ENCODE measurements at places on chromosomes 12 and 14. TPM values are rescaled to one million over a fixed set of nuclear protein-coding genes. Genes with fewer than 3 reads are reported as not detected.
A peak's percentile ranks its signal among the peaks of the same experiment; 100 is the strongest.

DNA sequence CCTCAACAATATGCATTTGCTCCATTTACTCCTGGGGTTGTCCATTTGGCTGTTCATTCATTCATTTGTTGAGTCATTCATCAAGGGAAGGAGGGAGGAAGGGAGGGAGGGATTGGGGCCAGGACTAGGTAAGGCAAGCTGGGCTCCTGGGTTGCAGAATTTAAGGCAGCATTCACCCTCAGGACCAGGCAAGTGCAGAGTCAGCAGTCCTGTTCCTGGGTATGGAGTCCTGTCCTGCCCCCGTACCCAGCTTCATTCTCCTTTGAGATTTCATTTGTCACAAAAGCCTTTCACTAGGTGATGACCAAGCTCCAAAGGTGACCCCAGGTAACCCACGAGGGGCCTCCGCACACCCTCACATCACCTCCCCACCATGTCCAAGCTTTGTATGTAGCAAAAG lies 178.1 kb downstream of the CHST11 start:
- no peak overlapping the region for H3K27ac ChIP-seq
- no peaks in the 10 kb centered on the region for H3K36me3 ChIP-seq
- DNase-seq: no peak
- H3K4me3 ChIP-seq: no peak overlapping the region
- no peaks in the 10 kb centered on the region for H3K27me3 ChIP-seq

The TEP1 gene
- total RNA-seq: 8.7 TPM

DNA sequence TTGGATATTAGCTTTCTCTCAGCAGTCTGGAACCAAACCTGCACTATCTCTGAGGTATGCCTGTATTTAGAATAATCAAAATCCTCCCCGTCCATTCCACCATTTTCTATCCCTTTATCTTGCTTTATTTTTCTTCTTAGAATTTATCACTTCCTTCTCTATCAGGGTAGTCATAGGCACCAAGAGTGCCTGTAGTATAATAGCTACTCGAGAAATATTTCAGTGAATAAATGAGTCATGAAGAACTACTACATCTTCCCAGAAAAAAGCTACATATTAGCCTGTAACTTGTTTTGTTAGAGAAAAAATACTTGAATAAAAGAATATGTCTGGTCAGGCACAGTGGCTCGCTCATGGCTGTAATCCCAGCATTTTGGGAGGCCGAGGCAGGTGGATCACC lies 4.3 kb downstream of the SLC2A14 start:
- no peaks in the 10 kb centered on the region for H3K27me3 ChIP-seq
- no peak for DNase-seq
- no peaks in the 10 kb centered on the region for H3K36me3 ChIP-seq
- no peak overlapping the region for H3K4me3 ChIP-seq

The FBXW8 gene
- total RNA-seq: 6.4 TPM

- H3K4me3 ChIP-seq: peak within 1 kb of the TSS; percentile 86
- H3K27me3 ChIP-seq: no peaks in the 10 kb centered on the region
- peak; percentile 52 for DNase-seq
- H3K4me1 ChIP-seq: peaks cover 10% of the 10 kb centered on the region
- peaks cover under 1% of the 10 kb centered on the region for H3K36me3 ChIP-seq
Observed at GRCh38 chr12:48925304-48926011, at the start of gene FKBP11. TSS of gene FKBP11 (minus strand) at chr12:48925492. CDS start at chr12:48925428, 64 bp downstream.

GRCh38 chr12:94174576-94174975 lies 26.2 kb downstream of the PLXNC1 start:
- H3K4me3 ChIP-seq: no peak overlapping the region
- H3K4me1 ChIP-seq: peaks cover 7% of the 10 kb centered on the region
- H3K36me3 ChIP-seq: no peaks in the 10 kb centered on the region

DNA sequence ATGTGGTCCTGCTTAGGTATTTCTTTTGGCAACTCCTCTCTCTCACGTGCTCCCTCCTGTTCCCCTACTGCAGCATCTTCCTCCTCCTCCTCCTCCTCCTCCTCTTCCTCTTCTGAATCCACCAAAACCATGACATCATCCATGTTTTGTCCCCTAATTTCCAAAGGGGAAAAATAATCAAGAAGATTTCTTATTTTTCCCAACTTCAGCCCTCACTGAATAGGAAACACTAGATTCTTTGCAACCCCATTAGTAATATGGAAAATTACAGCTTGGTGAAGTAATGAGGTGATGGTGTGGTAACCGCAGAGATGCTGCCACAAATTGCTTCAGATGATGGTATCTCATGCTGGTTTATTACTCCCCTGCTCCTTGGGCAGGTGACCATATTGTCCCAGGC lies 7.5 kb upstream of the WSB2 start:
- H3K36me3 ChIP-seq: peaks cover 2% of the 10 kb centered on the region
- H3K27ac ChIP-seq: no peak overlapping the region
- H3K4me1 ChIP-seq: peaks cover 5% of the 10 kb centered on the region
- H3K4me3 ChIP-seq: no peak overlapping the region
- H3K27me3 ChIP-seq: no peaks in the 10 kb centered on the region
- DNase-seq: no peak

The KRT6B gene
- total RNA-seq: 0.23 TPM

GRCh38 chr12:88367231-88367630 lies 213.0 kb downstream of the KITLG start:
- DNase-seq: no peak
- H3K27me3 ChIP-seq: no peaks in the 10 kb centered on the region
- no peaks in the 10 kb centered on the region for H3K36me3 ChIP-seq

GRCh38 chr12:47361389-47362021 lies 281.7 kb upstream of the AMIGO2 start:
- no peak overlapping the region for H3K4me3 ChIP-seq
- H3K4me1 ChIP-seq: no peaks in the 10 kb centered on the region
- H3K36me3 ChIP-seq: no peaks in the 10 kb centered on the region
- no peaks in the 10 kb centered on the region for H3K27me3 ChIP-seq
- DNase-seq: no peak

DNA sequence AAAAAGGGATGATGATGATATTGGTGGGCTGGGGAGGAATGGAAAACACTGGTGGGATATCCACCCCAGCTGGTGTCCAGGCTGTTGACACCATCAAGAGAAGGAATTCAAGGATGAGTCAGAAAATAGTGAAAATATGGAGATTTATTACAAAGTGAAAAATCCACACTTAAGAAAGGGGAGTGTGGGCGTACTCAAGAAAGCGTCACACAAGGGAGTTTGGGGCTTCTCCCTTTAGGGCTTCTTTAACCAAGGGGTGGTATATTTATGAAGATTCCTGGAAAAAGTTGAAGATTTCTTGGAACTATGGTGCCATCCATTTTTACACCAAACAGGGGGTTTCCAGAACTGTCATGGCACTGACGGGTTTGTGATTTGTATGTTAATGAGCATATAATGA lies 63.1 kb upstream of the ARID2 start:
- no peak for DNase-seq
- no peaks in the 10 kb centered on the region for H3K27me3 ChIP-seq
- H3K36me3 ChIP-seq: no peaks in the 10 kb centered on the region
- H3K4me3 ChIP-seq: no peak overlapping the region

DNA sequence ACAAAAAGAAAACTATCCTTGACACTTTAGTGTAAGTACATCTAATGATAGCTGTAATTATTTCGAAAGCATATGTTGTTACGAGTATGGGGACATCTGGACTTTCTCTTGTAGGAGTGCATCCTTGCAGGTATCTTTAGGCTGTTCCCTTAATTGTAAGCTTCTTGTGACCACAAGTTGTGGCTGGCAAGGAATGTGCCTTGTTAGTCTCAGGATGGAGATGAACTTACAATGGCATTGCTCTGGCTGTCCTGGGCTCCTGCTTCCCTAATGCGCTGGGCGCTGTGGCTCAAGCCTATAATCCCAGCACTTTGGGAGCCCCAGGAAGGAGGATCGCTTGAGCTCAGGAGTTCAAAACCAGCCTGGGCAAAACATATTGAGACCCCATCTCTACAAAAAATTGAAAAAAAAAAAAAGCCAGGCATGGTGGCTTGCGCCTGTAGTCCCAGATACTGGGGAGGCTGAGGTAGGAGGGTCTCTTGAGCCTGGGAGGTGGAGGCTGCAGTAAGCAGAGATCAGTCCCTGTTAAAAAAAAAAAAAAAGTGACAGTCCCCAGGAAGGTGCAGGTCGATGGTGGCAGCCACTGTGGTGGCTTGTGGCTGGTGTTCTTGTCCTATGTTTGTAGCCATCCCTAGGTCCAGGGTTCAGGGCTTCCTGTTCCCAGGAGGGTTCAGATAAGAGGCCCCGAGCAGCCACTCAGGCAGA lies 23.7 kb upstream of the PPP1R13B start:
- DNase-seq: no peak
- H3K4me3 ChIP-seq: no peak overlapping the region
- peak overlapping the region; percentile 71 for H3K27ac ChIP-seq
- H3K27me3 ChIP-seq: no peaks in the 10 kb centered on the region
- H3K4me1 ChIP-seq: peaks cover 7% of the 10 kb centered on the region

DNA sequence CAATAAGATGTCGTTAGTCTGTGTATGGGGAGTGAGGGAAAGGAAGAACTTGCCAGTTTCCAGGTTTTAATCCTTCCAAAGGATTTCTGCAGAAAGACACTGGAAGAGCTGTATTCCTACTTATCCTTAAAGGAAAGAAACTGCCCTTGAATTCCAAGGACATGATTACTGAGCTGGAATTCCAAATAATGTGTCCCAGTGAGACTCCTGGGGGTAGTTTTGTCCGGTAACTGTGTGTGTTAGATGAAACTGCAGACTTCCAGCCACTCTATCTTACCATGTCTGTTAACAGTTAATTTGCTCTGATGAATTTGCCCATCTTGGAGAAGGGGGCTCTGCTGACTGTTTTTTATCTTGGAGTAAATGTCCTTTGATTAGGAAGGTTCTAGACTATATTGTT lies 33.0 kb downstream of the CKB start:
- H3K27me3 ChIP-seq: no peaks in the 10 kb centered on the region
- peaks cover 19% of the 10 kb centered on the region for H3K36me3 ChIP-seq
- H3K27ac ChIP-seq: no peak overlapping the region

GRCh38 chr12:129911428-129912049 lies 7.7 kb upstream of the TMEM132D start:
- H3K27ac ChIP-seq: no peak overlapping the region
- no peaks in the 10 kb centered on the region for H3K4me1 ChIP-seq
- DNase-seq: peak; percentile 48

GRCh38 chr14:103065861-103066260 lies 8.5 kb upstream of the CDC42BPB start:
- no peaks in the 10 kb centered on the region for H3K4me1 ChIP-seq
- H3K27ac ChIP-seq: no peak overlapping the region
- H3K36me3 ChIP-seq: no peaks in the 10 kb centered on the region
- no peaks in the 10 kb centered on the region for H3K27me3 ChIP-seq
- H3K4me3 ChIP-seq: no peak overlapping the region

DNA sequence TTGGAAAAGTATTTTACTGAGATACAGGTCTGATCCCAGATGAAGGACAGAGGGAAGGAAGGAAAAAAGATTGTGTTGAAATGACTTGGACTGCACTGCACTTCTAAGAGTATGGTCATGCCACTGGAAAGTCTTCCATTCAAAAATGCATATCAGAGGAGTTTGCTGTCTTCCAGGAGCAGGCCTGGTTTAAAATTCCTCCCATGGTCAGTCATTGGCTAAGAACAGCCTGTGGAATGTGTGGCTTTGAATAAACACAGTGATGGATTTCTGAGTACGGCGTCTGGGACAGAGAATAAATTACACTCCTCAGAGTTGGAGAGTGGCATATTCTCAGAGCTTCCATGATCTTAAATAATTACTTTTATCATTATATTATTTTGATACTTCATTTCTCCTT lies 245.8 kb upstream of the PDZRN4 start:
- no peak overlapping the region for H3K4me3 ChIP-seq
- no peak overlapping the region for H3K27ac ChIP-seq
- no peaks in the 10 kb centered on the region for H3K36me3 ChIP-seq
- no peak for DNase-seq
- no peaks in the 10 kb centered on the region for H3K4me1 ChIP-seq

DNA sequence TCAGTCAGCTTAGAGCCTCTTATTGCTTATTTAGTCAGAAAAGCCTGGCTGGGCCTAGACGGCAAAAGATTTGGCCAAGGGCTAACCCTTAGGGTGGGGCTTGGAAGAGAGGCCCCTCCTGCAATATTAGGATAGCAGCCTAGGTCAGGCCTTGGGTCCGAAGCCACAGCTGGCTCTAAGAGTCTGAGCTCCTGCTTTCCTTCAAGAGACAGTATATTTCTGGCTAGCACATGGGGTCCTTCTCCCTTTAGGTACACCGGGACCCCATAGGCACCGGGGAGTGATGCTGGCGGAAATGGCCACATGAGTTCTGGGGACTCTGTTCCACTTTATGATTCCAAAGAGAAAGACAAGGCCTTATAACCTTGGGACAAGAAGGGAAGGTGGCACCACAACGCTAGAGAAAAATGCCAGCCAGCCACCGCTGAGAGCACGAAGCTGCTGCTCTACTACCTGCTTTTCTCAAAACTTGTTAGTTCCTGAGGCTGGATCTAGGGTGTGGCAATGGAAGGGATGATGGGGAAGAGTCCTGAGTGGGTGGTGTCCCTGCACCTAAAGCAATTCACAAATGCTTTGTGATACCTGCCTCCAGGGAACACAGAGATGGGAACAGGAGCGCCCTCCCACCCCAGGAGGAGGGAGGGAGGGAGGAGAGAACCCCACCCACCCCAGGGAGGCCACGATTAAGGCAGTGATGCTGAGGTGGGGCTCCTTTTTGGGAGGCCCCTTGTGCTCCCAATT lies 3.1 kb upstream of the AVIL start:
- H3K36me3 ChIP-seq: peaks cover 48% of the 10 kb centered on the region
- H3K27me3 ChIP-seq: no peaks in the 10 kb centered on the region
- H3K4me3 ChIP-seq: no peak overlapping the region
- DNase-seq: no peak

The GNPNAT1 gene
- total RNA-seq: 50.9 TPM

GRCh38 chr14:66288511-66288910 lies 197.7 kb upstream of the CCDC196 start:
- H3K4me1 ChIP-seq: no peaks in the 10 kb centered on the region
- no peak for DNase-seq
- H3K36me3 ChIP-seq: no peaks in the 10 kb centered on the region
- no peaks in the 10 kb centered on the region for H3K27me3 ChIP-seq
- H3K27ac ChIP-seq: no peak overlapping the region

DNA sequence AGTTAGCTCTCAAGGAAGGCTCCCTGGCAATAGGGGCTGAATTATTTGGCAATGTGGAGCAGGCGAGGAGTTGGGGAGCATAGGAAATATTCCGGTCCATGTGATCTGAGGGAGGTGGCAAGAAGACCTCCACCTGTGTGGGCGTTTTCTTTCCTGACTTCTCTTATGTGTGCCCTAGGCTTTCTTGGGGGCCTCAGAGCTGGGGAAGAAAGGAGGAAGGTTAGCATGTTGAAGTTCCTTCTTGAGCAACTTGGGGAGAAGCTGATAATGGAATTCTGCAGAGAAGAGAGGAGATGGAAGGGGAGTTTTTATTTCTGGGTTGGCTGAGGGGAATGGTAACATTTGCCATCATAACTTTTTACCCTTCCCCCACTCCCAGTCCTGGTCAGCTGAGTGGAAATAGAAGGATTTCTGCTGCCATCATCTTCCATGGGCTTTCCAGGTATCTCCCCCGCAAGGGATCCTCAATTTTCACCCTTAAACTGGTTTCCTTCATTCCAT lies 1.2 kb downstream of the DTX3 start:
- DNase-seq: no peak
- no peaks in the 10 kb centered on the region for H3K4me1 ChIP-seq
- no peaks in the 10 kb centered on the region for H3K27me3 ChIP-seq
- H3K4me3 ChIP-seq: no peak overlapping the region
- peaks cover 17% of the 10 kb centered on the region for H3K36me3 ChIP-seq

- H3K36me3 ChIP-seq: no peaks in the 10 kb centered on the region
- no peak for DNase-seq
- H3K4me3 ChIP-seq: no peak overlapping the region
- H3K27me3 ChIP-seq: no peaks in the 10 kb centered on the region
- no peaks in the 10 kb centered on the region for H3K4me1 ChIP-seq
Observed at GRCh38 chr14:98144964-98145363, 1127.0 kb downstream of the BCL11B start.

The KLRB1 gene
- total RNA-seq: 1.2 TPM

- no peak overlapping the region for H3K4me3 ChIP-seq
- H3K27ac ChIP-seq: no peak overlapping the region
- H3K27me3 ChIP-seq: no peaks in the 10 kb centered on the region
Observed at GRCh38 chr12:109696485-109697269, 16.9 kb upstream of the FAM222A start.

The CELA1 gene
- not detected for total RNA-seq

Data from liver (tissue), 10 donors.